ENCODE measurements at places on chromosomes 1 and 21.

- no peak for DNase-seq
These were observed 8.0 kb upstream of the RLF start for GRCh38 chr1:40153073-40153770.

DNA sequence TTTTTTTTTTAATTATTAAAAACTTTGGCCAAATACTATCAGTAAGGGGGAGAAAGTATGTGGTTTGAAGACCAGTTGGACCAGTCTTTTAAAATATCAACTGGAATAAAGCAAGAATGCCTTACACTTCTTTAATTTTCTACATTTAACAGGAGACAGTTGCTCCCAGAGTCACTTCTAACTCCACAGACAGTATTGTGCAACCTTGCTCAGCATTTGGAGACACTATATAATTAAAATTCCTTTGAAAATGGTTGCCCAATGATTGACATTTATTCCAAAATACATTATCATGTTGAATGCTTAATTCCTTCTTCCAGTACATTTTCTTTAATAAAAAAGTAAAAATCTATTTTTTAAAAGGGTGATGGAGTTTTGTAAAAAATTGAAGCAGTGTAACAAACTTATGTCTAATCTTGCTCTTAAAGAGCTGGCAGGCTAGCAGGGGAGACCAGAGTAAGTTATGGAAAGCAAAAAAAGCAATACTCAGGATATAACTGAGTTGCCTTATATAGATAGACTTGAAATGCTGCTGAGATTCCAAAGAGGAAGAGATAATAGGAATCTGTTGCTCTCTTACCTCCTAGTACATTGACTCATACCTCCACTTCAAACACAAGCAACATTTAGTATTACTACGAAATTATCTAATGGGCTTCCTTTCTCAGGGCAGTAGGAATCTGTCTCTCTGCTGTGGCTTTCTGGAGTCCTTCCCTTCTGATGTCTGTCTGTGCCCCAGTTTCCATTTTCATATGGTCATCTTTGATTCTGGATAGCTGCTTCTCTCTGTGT is 69.7 kb upstream of the RGL1 start:
- DNase-seq = no peak

GRCh38 chr1:211698161-211699026 is 23.0 kb upstream of the NEK2 start:
- peak; percentile 70 for DNase-seq

- DNase-seq = no peak
These were observed 304.9 kb downstream of the HHAT start for GRCh38 chr1:210633636-210634035.
